Left cardiac atrium (tissue), 4 donors: ENCODE measurements at places on chromosomes 1 and 21.

DNA sequence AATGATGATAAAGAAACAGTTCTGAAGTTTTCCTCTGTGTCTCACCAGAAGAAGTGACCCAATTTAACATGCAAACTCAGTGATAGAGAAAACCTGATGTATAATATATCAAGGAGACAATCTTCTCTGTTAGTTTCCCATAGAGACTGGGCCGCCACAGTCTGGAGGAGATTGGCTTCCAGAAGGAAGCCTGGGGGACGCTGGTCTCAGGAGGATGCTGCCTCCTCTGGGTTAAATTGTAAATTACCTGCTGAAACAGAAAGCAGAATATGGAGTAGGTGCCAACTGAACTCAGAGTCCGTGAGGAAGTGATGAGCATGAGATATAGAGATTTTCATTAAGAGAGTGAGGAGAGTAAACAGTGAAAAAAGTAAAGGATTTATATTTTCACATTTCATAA, 15.8 kb downstream of the OR14I1 start:
- DNase-seq = no peak

- DNase-seq = peak; percentile 81
These were observed 15.2 kb downstream of the BCAN start for GRCh38 chr1:156656806-156657740.

DNA sequence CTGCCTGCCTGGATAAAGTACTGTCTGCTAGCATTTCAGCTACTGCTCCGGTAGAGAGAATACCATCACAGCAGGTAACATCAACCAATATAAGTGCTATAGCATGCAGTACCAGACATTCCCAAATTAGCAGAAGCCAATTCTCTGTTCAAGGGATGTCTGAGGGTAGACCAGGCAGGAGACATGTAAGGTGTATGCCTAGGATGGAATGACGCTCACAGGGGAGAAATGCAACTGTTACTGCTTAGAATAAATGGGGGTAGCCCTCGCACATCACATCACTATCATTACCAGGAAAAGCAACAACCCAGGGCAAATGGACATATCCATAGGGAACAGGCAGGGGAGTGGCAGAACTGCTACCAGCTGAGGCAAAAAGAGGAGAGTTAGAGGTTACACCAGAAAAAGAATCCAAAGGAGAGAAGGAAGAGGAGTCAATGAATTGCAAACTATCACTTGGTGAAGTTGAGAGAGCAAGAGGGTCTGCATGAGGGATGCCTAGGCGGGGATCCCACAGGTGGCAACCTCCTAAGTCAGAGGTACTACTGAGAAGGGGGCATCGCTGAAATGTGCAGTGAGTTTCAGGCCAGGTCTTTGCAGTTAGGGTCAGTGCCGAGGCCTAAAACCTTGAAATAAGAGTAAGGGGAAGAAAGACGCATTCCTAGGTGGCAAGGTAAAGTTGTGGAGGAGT, 1.1 kb downstream of the UBE2Q1 start:
- no peak for DNase-seq

DNA sequence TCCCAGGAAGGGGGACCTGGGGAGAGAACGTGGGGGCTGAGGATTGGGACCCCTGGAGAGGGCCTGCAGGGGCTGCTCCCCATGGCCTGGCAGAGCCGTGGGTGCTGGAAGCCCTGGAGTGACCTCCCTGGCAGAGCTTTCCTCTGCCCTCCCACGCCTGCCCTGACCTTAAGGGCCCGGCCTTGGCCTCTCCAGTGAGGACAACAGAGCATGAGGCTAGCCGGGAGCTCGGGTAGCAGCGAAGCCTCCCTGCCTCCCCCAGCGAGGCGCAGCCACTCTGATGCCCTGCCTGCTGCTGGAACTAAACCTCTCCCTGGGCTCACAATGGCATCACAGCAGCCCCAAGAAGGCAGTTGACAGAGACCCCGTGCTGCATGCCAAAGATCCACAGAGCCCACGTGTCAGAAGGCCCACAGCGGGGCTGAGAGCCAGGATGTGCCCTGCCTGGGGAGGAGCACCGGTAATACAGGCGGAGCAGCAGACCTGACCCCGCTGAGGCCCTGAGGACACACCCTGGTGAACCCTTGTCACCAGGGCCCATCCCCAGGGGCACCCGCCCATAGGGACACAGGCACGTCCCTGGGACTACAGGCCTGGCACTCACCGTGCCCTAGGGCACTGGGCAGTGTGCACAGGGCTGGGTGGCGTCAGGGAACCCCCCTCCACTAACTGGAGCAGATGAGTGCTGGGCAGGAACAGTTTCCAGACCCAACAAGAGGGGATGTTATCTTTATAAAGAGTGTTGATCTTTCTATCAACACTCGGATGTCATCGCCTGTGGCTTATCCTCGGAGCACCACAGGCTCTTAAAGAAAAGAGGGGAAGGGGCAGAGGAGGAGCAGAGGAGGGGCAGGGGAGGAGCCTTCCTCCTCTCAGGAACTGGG, 48.4 kb downstream of the ARHGEF16 start:
- DNase-seq = no peak
